ENCODE measurements at places on chromosomes 16 and 17.

- DNase-seq, result no peak
These were observed 561.4 kb upstream of the GOT2 start for GRCh38 chr16:59295474-59295873.

DNA sequence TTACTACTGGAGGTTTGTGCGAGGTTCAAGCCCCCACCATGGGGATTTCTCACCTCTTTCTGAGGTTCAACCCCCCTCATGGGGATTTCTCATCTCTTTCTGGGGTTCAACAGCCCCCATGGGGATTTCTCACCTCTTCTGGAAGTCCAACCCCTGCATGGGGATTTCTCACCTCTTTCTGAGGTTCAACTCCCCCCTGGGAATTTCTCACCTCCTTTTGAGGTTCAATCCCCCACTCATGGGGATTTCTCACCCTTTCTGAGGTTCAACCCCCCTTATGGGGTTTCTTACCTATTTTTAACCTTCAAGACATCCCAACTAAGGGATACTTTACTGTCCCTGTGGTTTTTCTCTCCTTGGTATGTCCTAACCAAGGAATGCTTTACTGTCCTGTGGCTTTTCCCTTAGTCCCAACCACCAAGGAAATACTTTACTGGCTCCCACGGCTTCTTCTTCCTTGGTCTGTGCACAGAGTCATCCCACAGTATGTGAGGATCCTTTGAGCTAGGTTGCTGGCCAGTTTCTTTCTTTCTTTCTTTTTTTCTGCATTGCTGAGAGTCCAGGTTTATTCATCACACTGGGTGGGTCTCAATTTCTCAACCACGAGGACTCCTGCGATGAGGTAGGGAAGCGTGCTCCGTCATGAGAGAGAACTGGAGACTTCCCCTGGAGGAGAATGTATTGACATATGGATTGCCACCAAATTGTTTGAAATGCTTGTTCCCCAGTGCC lies 2140.2 kb downstream of the TP53TG3F start:
- DNase-seq, result no peak

DNA sequence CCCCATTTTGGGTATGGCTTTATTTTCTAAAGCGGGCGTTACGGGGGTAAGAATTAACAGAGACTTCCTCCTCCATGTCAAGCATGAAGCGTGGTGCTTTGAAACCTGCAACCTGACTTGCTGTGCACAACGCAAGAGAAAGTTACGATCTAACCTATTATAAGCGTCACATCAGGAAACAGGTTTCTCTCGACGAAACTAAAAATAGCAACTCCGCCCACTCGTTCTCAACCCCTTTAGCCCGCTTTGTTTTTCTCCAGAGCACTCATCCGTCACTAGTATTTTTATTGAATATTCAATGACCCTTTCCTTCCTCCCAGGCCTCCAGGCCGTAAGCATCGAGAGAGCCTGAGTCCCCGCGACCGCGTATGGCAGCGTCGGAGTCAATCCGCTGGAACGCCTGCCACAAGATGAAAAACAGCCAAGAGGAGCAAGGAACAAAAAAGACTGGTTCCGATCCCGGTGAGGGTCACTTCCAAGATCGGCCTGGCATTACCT lies 555 bp downstream of the NUP88 start:
- DNase-seq, result peak; percentile 3

DNA sequence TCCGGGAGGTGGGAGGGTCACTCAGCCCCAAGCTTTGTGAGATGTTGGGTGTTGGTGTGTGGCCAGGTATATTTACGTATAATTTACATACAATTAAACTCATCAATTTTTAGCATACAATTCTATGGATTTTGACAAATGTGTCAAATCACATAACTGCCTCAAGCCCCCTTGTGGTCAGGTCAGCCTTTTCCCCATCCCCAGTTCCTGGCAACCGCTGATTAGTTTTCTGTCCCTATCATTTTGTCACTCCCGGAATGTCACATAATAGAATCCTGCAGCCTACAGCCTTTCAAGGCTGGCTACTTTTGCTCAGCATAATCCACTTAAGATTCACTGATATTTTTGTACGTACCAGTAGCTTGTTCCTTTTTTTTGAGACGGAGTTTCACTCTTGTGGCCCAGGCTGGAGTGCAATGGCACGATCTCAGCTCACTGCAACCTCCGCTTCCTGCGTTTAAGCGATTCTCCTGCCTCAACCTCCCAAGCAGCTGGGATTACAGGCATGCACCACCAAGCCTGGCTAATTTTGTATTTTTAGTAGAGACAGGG lies 19.3 kb upstream of the RAI1 start:
- no peak for DNase-seq

- DNase-seq, result no peak
These were observed 168.9 kb upstream of the MAF start for GRCh38 chr16:79769270-79769927.

- DNase-seq, result no peak
These were observed 83.4 kb downstream of the FOXL1 start for GRCh38 chr16:86661706-86662105.

DNA sequence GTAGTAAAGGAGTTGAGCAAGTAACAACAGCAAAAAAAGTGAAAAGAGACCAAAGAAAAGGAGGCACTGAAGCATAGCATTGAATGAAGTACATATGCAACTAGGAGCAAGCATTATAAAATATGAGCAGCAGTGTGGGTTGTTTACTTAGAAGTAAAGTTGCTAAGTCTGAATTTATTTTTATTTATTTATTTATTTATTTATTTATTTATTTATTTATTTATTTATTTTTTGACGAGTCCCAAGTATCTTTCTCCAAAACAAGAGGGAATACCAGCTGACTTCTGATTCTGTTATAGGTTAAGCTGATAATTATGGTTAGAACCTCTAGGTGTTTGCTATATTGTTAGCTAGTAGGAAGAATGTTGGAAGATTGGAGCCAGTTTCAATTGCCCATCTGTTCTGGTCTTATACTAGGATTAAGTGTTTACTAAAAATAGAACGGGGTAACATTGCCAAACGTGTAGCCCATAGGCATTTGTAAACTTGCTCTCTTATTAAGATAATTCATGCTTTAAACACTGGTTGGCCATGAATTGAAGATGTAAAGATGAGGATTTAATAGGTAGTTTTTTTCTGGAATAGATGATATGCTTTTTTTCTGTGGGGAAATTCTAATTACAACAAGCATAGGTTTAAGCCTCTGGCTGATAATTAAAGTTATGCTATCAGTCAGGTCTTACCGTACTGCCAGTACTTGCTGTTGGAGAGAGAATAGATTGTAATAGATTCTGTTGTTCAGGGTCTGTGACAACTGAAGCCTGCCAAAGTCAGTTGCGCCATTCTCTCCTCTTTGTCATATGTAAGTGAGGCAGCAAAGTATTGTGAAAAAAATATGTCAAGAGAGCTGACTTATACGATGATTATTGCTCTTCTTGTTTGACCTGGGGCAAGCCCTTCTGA lies 66.7 kb downstream of the PPM1E start:
- DNase-seq, result no peak

DNA sequence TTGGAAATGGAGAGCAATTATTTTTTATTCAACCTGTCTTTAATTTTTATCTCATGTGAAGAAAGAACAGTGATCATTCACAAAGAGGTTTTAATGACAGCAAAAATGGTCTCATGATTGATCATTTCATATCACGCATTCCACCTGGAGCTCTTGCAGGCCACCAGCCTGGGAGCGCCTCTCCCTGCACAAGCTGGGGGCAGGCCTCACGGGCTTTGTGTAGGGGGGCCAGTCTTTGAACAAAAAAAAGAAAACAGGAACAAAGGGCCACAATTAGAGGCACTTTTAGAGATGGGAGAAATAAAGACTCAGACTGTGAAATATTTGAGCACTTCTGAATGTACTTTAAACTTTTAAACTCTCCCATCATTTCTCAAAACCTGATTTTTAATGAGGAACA lies 232.9 kb downstream of the CHD9NB start:
- no peak for DNase-seq

DNA sequence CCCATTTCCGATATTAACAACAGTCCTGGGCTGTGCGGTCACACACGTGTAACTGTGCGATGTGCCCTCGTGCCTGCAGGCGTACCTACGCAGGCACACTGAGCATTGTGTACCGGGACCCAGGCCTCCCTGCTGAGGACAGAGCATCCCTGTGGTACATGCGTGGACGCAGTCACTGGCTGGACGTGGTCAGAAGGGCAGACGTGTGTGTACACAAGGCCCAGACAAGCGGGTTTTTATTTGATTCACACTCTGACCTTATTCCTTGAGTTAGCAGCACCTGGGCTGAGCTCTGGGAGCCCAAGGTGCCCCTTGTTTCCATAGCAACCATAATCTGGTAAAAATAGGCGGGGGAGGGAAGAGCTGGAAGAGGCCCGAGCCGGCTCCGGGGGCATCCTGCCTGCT lies 19.5 kb downstream of the RAP1GAP2 start:
- no peak for DNase-seq

DNA sequence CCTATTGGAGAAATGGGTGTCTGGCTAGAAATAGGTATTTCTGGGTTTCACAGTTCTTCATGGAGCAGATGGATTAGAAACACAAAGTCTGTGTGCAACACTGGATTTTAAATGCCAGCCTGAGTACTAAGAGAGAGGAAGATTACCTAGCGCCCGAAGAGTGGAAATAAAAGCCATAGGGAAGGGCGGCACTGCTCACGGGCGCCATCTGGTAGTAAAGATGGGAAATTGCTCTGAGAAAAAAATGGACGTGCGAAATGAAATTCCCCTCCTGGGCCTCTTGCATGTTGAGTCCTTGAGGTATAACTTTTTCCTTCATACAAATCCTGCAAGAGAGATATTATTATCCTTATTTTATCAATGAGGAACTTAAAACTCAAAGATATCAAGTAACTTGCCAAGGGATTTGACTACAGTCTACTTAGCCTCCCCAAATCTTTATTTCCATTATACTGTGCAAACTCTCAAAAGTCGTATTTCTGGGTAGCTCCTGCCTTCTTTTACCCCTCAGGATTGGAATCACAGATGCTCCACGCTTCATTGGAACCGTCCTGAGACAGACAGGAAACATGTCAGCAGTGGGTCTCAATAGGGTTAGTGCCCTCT lies 72.8 kb downstream of the MMD start:
- no peak for DNase-seq
